ENCODE measurements at places on chromosomes 12 and 14.
A peak's percentile ranks its signal among the peaks of the same experiment; 100 is the strongest.

DNA sequence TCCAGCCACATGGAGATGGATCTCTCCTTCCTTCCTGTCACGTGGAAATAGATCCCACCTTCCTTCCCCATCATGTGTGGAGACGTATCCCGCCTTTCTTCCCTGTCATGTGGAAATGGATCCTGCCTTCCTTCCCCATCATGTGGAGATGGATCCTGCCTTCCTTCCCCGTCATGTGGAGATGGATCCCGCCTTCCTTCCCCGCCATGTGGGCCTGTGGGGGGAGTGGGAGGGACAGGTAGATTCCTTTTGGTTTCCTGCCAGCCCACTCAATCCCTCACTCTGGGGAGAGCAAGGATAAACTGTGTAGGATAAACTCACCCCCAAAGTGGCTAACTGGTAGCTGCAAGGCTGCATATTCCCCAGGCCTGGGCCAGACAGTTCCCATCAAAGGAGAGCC, 31.7 kb upstream of the TDRD9 start:
- no peak for DNase-seq

DNA sequence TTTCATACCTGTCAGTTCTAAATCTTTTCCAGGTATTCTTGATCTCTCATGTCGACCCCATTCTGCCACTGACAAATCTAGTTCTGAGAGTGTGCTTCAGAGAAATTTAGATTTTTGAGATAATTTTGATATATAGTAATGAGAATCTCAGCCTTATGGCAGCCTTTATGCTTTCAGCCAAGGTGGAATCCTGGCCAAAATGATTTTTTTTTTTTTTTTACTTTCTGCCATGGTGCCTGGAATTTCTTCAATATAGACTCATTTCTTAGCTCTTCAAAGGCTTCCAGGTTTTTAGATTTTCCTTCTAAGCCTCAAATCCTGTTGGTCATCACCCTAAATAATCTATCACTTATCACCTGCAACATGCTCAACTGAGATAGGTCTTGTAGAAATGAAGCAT, 926.6 kb downstream of the NRXN3 start:
- no peak for DNase-seq

DNA sequence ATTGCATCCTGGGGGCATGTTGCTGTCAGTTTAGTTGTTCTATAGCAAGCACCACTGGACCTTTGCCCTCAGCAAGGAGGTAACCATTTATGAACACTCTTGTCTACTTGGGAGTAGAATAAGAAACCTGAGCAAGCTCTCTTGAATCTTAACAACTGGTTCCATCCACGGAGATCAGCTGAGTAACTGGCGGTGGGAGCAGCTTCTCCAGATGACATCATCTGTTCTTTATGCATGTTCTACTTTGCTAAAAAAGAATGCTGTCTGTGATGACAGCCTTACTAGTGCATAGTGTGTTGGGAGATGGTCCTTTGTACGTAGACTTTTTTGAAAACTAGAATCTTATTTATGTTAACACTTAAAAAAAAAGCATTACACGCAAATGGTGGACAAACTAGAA, 17.7 kb downstream of the SLC4A8 start:
- DNase-seq: no peak

GRCh38 chr12:113465808-113466453, 5.7 kb downstream of the LHX5 start:
- no peak for DNase-seq

GRCh38 chr14:20578325-20578724, 9.5 kb downstream of the RNASE11 start:
- no peak for DNase-seq

DNA sequence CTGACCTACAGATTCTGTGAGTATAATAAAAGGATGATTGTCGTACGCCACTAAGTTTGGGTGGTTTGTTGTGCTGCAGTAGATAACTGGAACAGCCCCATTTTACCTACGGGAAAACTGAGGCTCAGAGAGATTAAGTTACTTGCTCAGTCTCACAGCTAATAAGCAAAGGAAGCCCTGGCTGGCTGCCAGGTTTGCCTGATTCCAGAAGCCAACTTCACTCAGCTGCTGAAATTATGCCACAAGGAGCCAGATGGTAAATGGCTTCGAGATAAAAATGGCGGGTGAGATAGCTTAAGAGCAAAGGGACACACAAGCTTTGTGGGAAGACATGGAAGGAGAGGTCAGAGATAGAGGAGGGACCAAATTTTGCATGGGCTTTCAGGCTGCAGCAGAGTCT, 191.5 kb upstream of the NOS1 start:
- no peak for DNase-seq

DNA sequence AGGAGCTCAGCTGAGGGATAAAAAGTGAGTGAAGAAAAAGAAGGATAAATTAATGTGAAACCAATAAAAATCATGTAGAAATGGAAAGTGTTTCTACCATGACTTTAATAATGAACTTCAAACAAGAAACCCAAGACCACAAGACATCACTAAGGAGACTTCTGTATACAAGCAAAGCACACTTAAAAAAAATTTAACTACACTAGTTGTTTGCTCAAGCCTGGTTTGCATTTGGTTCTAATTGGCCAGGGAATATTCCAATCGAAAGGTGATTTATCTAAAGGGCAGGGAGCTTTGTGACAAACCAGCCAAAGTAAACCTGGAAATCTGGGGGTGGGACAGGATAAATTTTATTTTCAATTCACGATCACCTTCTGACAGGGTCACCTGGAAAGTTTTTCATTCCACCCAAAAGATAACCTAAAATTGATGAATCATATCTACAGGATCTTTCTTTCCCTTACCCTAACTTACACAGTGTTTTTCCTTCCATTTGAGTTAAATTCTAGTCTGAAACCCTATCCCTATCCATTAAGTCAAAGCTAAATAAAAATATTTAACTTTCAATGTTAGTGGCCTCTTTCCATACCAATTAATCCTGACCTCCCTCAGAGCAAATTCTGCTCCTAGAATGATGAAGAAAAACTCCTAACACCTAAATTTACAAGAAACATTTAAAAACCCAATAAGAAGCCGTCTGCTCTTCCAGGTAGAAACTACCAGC, 2.6 kb downstream of the EGLN3 start:
- DNase-seq: no peak

- no peak for DNase-seq
Observed at GRCh38 chr12:125208334-125208733, 143.1 kb downstream of the AACS start.

- DNase-seq: no peak
Observed at GRCh38 chr12:41619705-41620104, 431.6 kb downstream of the PDZRN4 start.

GRCh38 chr12:122457627-122458026, 35.2 kb upstream of the CLIP1 start:
- DNase-seq: no peak

DNA sequence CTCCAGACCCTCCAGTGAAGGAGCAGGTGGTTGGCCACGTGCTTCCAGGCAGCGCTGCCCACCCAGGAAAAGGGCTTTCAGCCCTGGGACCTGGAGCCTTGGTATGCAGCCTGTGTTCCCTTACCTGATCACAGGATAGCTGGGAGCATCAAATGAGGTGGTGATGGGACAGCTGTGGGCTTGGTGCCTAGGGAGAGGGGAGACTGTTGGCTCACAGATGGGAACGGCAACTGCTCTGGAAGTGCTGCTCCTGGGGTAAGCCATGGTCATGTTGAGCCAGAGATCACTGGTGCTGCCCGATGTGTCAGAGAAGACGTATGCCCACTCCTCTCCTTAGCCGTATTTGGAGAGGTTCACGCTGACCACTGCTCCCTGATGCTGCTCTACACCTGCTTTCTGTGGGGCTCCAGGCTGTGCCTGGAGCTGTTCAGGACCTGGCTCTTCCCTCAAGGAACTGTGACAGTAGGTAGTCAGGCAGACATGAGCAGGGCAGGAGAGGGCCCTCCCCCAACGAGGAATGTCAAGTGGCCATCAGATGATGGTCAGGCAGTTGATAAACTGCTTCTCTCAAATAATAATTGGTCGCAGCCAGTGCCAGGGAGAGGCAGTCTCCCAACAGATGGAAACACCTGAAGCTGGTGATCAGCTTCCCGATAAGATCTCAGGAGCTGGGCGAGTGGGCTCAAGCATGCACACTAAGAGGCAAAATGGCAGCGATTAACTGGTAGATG, 2.8 kb upstream of the CYP46A1 start:
- no peak for DNase-seq

- peak; percentile 37 for DNase-seq
Observed at GRCh38 chr14:54503486-54503885, 6.2 kb upstream of the CGRRF1 start.

DNA sequence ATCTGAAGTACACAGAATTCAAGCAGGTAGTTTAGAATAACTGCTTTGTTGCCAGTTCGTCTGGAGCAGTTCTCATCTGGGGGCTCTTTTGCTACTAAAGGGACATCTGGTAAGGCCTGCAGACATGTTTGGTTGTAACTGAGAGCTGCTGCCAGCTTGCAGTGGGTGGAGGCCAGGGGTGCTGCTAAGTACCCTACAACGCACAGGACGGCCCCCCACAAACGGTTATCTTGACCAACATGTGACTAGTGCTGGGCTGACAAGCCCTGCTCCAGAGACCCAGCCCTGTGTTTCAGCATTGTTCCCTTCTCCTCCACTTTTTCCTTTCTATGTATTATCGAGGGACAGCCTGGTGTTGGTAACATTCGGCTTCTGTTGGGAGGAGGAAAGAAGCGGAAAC, 40.8 kb downstream of the FBXO21 start:
- DNase-seq: no peak

GRCh38 chr14:75147423-75148071, 20.7 kb upstream of the NEK9 start:
- DNase-seq: no peak

DNA sequence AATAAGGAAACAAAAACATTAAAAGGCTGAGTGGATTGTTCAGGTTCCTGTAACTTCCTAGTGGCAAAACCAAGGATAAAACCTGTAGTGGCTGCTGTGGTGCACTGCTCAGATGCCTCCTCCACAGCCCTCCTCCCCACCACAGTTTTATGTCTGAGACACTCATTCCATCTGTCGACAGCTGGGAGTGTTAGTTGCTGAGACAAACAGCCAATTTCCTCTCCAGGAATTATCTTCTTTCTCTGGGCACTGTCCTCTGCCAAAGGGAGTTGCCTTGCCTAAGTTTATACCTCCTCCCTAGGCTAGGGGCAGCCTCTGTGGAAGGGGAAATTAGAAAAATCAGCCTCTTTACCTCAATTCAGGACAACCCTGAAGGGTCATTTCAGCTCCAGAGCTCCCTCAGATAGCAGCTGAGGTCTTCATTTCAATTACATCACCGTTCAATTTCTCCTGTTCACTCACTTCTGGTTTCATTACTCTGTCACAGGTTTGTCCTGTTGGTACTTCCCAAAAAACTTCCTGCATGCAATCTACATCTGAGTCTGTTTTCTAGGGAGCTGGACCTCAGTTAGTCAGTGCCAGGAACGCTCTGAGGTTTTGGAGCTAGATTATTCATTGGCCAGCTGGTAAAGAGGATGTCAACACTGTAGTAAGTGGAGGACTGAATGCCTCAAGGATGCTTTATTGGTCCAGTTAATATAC, 74.9 kb upstream of the ATP2B1 start:
- no peak for DNase-seq

DNA sequence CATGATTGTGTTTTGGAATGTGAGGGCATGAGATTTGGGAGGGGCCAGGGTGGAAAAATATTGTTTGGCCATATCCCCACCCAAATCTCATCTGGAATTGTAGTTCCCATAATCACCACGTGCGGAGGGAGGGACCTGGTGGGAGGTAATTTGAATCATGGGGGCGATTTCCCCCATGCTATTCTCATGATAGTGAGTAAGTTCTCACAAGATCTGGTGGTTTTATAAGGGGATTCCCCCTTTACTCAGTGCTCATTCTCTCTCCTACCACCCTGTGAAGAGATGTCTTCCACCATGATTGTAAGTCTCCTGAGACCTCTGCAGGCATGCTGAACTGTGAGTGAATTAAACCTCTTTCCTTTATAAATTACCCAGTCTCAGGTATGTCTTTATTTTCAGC, 15.7 kb downstream of the OR10P1 start:
- no peak for DNase-seq
